ENCODE measurements at places on chromosomes 5 and 9.

DNA sequence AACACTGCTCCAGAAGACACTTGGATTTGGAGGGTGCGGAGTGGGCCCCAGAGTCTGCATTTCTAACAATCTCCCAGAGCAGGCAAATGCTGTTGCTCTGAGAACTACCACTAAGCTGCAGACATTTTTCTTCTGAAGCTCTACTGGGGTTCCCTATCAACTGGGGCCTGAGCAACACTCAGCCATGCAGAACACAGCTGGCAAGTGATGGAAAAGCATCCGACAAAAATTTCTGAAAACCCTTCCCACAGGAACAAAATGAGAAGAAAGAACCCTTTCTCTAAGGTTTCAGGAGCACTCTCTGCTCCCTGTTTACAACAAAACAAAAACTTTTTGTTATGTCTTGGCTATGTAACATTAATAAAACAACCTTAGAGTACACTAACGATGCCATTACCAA lies 516.9 kb downstream of the CTNND2 start:
- no peak for DNase-seq

GRCh38 chr5:175464074-175464941 lies 14.1 kb upstream of the SFXN1 start:
- DNase-seq: peak; percentile 49

DNA sequence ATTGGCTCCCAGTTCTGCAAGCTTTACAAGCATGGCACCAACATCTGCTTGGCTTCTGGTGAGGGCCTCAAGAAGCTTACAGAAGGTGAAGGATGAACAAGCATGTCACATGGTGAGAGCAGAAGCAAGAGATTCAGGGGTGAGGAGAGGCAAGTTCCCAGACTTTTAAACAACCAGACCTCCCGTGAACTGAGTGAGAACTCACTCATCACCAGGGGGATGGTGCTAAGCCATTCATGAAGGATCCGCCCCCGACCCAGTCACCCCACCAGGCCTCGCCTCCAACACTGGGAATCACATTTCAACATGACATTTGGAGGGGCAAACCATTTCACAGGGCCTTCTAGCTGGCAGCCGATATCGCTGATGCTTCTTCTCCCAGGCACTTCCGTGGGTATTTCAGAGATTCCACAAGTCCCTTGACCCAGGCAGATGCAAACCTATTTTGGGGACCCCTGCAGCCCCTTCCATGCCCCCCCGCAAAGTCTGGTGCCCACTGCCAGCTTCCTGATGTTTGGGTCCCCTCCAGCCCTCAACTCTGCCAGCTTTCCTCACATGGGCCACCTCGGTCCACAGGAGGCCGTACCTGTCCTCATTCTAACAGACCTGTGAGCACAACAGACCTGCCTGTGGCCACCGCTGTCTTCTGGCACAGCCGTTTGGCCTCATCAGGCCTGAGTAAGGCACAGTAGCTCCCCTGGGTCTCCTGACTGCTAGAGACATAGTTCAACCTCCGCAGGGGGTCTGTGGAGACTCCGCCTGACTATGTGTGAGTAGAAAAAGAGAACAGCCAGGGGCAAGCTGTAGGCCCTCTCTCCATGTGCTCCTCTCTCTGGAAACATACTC lies 60.7 kb upstream of the ANGPTL2 start:
- no peak for DNase-seq

GRCh38 chr5:168292786-168293696 lies 1.6 kb downstream of the WWC1 start:
- no peak for DNase-seq

DNA sequence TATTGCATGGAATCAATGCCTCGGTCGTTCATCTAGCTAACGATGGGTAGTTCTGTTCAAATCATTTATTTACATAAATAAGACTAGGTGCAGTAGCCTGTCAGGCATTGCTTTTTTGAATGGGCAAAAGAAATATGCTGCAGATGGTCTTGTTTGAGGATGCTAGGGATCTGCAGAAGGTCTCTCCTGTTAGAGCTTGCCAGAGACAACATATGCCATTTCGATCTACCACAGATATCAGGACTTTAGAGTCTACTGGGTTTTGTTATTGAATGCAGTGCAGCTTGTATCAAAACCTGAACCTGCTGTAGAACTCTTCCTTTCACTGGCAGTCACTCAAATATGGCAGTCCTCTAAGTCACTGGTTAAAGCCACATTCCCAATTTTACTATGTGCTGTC lies 381.1 kb upstream of the CDH10 start:
- DNase-seq: no peak

GRCh38 chr9:19049917-19050636 lies 850 bp downstream of the RRAGA start:
- no peak for DNase-seq

- no peak for DNase-seq
These were observed 96.7 kb upstream of the SEMA6A start for GRCh38 chr5:116671211-116671736.

- DNase-seq: no peak
These were observed 8.9 kb downstream of the LRRC26 start for GRCh38 chr9:137160716-137161557.

DNA sequence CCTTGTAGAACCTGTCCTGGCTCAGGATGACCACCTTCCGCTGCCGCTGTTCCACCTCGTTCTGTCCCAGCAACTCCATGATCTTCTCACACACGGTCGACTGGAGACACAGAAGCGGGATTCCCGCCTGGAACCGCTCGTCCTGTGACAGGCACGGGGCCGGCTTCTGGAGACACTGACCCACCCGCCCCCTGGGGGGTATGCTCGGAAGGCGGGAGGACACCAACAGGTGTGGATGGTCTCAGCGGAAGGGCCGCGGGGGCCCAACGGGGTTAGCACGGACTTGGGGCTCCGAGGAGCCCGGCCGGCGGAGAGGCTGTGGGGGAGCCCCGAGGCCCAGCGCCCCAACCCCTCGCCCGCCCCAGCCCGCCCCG lies 530 bp downstream of the UCK1 start:
- DNase-seq: no peak

- no peak for DNase-seq
These were observed 95.1 kb downstream of the TRIO start for GRCh38 chr5:14238272-14238671.

- no peak for DNase-seq
These were observed 101.9 kb downstream of the NFIB start for GRCh38 chr9:14212077-14212476.

DNA sequence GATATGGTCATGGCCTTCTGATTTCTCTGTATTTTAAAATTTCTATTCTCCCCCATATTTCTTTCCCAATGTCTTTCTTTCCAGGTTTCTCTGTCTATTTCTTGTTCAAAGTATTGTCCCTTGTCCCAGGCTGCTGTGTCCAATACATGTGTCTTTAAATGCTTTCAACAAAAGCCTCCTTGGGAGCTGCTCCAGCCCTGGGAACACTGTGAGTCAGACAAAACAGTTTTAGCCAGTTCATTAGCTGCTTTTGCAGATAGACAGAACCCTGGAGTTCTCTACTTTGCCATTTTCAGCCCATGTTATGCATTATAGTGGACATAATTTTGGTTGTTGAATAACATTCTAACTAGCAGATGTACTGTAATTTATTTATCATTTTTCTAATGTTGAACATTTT lies 20.5 kb upstream of the JAK2 start:
- no peak for DNase-seq

DNA sequence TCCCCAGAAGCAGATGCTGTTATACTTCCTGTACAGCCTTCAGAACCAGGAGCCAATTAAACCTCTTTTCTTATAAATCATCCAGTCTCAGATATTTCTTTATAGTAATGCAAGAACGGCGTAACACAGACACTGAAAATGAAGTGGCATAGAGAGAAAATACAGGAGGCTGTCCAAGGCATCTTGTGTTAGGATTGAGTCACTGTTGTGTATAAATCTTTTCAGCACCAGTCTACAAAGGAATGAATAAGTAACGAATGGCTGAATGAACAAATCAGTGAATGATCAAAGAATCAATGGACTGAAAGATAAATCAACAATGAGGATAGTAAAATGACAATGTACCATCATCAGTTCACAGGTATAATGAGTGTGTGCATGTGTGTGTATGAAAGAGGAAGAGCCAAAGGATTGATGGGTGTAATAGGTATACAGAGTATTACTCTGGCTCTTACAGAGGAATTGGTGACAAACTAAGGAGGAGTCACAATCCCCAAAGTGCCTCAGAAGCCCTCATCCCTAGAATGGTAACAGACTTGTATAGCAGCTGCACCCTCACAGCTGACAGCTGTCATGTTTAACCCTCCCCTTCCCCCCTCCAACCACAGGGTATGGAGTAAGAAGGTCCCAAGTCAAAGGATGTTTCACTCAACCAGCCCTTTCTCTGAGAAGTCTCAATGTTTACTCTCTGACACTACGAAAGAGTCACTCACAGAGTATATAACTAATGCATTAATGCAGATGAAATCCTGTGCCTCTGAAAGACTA lies 29.8 kb upstream of the MIER3 start:
- no peak for DNase-seq

- DNase-seq: no peak
These were observed 135.0 kb upstream of the SMARCA2 start for GRCh38 chr9:1880038-1880565.

- no peak for DNase-seq
These were observed 39.8 kb downstream of the STARD4 start for GRCh38 chr5:111472579-111472978.

- DNase-seq: peak; percentile 57
These were observed 10.3 kb upstream of the CD180 start for GRCh38 chr5:67206929-67207328.

DNA sequence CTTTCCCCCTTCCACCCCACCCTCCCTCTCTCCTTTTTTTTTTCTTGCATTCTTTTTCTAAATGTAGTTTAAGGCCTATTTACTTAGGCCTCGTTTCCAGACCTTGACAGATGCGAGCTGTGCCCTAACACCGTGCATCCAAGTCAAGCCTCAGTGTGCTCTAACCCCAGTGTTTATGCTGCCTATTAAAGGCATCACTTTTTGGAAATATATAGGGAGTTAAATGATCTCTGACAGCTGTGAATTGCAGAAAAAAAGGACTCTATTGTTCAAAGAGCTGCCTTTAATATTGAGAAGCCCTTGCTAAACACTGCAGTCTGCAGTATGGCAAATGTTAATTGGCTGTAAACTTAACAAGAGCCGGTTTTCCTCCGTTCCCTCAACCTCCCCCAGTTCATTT lies 270.4 kb upstream of the TUT7 start:
- DNase-seq: no peak

DNA sequence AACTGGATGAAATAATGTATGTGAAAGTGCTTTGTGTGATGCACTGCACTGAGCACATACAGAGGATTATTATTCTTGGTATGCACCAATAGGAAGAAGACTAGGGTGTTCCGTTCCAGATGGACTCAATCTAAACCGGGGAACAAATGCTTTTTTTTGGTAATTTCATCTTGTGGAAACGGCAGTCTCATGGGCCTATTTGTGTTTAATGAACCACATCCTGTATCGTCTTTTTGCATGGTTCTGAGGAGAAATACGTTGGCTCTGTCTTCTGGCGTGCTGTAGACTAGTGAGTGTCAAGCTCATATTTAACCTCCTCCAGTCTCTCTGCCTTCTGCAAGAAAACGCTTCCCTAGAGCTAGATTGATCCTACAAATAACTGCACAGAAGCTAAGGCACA lies 30.0 kb downstream of the TRIM32 start:
- DNase-seq: no peak

GRCh38 chr5:78744951-78745534 lies 96.5 kb upstream of the LHFPL2 start:
- no peak for DNase-seq

- no peak for DNase-seq
These were observed 91.1 kb downstream of the PRDM6 start for GRCh38 chr5:123180178-123180577.

DNA sequence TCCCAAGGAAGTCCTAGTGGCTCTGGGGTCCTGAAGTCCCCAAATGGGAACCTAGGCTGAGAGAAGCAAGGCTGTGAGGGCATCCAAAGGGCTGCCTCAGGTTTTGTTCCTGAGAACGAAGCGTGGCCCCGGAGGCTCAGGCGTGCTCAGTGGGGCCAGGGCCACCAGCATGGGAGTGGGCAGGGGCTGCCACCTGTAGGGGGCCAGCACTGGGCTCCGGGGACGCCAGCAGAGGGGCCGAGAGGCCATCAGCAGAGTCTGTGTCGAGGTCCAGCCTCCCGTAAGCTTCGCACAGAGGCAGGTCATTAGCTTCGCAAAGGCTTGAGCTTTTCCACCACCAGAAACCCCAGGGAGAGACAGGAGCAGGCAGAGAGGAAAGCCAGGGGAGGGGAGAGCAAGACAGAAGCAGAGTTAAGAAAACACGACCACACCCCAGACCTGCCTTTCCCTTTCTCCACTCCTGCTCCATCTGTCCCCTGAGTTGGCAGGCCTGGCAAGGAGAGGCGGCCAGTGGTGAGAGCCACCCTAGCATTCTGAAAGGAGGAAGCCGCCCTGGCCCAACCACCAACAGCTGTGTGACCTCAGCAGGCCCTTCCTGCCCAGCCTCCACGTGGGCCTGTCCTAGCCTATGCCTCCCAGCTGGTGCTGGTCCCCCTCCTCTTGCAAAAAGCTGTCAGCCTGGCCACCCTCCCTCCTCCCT lies 5.5 kb upstream of the SURF6 start:
- no peak for DNase-seq

DNA sequence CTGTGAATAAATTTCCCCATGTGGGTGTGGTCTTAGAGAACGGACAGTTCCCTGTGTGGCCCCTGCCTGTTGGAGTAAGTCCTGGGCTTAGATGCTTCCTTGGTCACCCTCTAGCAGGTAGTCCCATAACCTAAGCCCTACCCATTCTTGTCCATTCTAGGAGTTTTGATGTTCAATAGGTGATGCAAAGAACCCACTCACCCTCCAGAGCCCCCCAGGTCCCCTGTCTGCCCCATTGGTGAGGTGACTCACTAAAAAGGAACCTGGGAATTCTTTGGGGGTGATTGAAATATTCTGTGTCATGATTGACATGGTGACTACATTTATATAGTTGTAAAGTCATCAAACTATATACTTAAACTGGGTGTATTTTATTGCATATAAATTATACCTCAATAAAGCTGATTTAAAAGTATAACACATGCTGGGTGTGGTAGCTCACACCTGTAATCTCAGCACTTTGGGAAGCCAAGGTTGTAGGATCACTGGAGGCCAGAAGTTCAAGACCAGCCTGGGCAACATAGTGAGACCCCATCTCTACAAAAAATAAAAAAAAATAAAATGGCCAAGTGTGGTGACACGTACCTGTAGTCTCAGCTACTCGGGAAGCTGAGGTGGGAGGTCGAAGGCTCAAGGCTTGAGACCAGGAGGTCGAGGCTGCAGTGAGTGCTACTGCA lies 20.8 kb upstream of the GTF3C5 start:
- no peak for DNase-seq

All from stimulated activated CD8-positive, alpha-beta memory T cell treated with anti-CD3 and anti-CD28 coated beads, Interleukin-4, amount 100 ng/mL, for 4 hours (primary cell).